Mesothelial cell of epicardium (in vitro differentiated cells): ENCODE measurements at places on chromosomes 11 and 22. TPM values are rescaled to one million over a fixed set of nuclear protein-coding genes. Genes with fewer than 3 reads are reported as not detected.

The ACR gene
- total RNA-seq: 1.0 to 2.2 TPM (median 1.2 TPM) in 3 replicates

The BBOX1 gene
- 0.16 TPM in 1 of 3 replicates, not detected in the others for total RNA-seq

The HTATIP2 gene
- 9.8 to 11.1 TPM (median 10.8 TPM) in 3 replicates for total RNA-seq

The LRRC56 gene
- total RNA-seq: 3.0 to 3.4 TPM (median 3.2 TPM) in 3 replicates

The INCENP gene
- total RNA-seq: 50.4 to 51.6 TPM (median 50.9 TPM) in 3 replicates

The FZD4 gene
- 20.1 to 22.5 TPM (median 20.7 TPM) in 3 replicates for total RNA-seq

The CSF2RB gene
- 0.38 to 0.56 TPM (median 0.38 TPM) in 3 replicates for total RNA-seq

The PICK1 gene
- 69.3 to 75.6 TPM (median 74.3 TPM) in 3 replicates for total RNA-seq

The MRGPRX3 gene
- not detected in 3 replicates for total RNA-seq

The TSPAN32 gene
- 0.94 to 1.8 TPM (median 1.2 TPM) in 3 replicates for total RNA-seq

The SCGB1D2 gene
- not detected in 3 replicates for total RNA-seq

The TMEM109 gene
- total RNA-seq: 52.5 to 56.8 TPM (median 55.2 TPM) in 3 replicates

The CREB3L1 gene
- 34.5 to 43.0 TPM (median 36.3 TPM) in 3 replicates for total RNA-seq

The PARVB gene
- total RNA-seq: 21.7 to 23.3 TPM (median 22.1 TPM) in 3 replicates

The CCDC87 gene
- total RNA-seq: 0.25 to 0.42 TPM (median 0.41 TPM) in 3 replicates

The WBP2NL gene
- not detected in 3 replicates for total RNA-seq

The SERPING1 gene
- 136 to 154 TPM (median 146 TPM) in 3 replicates for total RNA-seq

The GAB4 gene
- total RNA-seq: not detected in 3 replicates

The CDC45 gene
- total RNA-seq: 12.2 to 15.3 TPM (median 12.5 TPM) in 3 replicates

The CD3D gene
- total RNA-seq: not detected in 3 replicates

The CALCA gene
- total RNA-seq: not detected in 3 replicates

The DGAT2 gene
- 1.3 TPM in 3 replicates for total RNA-seq
